Esophagus mucosa (tissue), 1 donor: ENCODE measurements at places on chromosomes 2 and 18.
A peak's percentile ranks its signal among the peaks of the same experiment; 100 is the strongest.

GRCh38 chr18:48026216-48026615 is 95.8 kb upstream of the SMAD2 start:
- ATAC-seq = no peak

DNA sequence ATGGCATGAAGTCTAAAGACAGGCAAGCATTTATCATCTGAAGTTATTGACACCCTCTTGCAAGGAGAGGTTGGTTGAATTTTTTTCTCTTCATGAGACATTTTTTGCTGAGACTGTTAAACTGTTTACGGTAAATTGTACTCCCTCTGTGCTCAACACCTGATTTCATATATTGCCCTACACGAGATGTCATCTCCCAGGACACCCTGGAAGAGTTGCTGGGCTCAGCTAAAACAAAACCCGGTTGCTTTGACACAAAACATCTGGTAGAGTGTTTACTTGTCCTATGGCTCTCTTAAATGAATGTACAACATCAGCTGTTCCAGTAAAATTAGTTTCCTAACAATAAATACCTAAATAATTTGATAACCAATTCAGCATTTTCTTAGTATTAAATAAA is 533.8 kb downstream of the SOCS6 start:
- ATAC-seq = no peak

GRCh38 chr2:197238043-197238365 is 72.6 kb downstream of the ANKRD44 start:
- ATAC-seq = no peak

DNA sequence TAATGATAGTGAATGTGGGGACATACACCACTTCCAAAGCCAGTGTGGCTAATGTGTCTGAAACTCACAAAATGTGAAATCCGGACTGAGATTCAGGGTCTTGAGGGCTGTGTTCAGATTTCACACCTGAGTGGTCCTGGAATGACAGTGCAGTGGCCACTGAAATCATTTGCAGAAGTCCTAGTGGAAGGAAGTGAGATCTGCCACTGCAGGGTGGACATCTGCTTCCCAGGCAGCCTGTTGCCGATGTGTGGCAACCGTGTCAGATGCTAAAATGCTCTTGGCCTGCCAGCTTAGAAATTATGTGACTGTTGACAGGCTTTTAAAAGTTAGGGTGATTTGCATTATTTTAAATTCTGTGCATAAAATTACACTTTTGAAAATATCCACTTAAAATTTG is 77.8 kb upstream of the TMEM200C start:
- ATAC-seq = no peak

DNA sequence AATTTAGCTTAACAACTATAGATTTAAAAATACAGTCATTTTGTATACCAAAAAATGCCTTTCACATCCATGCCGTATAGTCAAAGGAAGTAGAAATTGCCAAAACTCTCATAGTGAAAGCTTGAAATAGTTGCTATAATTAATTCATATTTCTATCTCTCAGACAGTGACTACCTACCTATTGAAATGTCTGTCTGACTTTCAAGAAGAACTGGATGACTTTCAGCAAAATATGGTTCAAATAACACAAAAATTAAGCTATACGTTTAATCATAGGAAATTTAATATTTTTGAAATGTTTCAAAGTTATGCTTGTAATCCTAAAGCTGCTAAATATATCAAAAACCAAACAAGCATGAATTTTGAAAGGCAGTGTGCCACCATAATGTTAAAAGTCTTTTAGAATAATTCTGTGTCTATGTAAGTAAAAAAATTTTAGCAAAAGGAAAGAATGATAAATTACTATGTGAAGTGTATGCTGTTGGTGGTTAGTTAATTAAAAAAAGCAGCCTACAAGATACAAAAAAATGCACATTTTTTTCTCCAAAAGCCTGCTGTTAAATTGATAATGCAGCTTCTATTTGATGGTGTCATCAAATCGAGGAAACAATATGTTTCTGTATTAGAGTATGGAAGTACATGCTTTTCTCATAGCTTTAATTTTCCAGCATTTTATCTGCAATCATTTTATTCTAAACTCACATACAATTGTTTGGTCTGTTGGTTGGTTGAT is 57.7 kb upstream of the ST6GAL2 start:
- ATAC-seq = no peak

DNA sequence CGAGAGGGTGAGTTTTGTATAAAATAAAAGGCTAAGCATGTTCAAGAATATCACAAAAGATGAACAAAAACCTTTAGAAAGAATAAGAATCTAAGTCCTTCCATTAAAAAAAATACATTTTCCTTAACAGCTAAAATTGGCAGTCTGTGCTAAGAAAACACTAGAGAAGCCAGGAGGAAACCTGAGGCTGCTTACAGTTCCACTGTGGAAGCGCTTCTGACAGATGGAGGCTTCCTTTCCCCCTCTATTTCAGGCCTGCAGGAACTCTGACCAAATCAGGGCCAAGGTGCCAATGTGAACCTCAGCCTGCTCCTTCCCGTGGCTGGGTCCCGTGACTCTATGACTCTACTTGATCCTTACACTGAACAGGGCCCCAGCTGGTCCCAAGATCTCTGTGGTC is 108.1 kb upstream of the ARHGAP28 start:
- no peak for ATAC-seq

- no peak for ATAC-seq
Measured at GRCh38 chr2:176156301-176156806, 753 bp upstream of the HOXD3 start.

DNA sequence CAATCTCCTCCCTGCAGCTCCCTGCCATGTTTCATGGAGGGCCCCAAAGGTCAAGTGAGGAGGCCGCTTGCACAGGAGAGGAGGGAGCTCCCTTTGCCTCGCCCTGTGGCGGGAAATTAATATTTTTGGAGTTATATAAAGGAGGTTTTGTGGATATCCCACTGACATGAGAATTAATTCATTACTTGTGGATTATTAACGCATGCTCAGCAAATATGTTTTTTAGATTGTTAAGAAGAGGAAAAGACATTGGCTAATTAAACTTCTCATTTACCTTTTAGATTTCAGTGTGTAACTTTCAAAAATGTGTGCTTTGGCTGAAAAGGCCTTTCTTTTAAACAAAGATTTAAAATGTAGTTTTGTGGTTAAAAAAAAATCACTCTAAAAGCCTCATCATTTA is 474.0 kb downstream of the SOCS6 start:
- ATAC-seq = no peak

DNA sequence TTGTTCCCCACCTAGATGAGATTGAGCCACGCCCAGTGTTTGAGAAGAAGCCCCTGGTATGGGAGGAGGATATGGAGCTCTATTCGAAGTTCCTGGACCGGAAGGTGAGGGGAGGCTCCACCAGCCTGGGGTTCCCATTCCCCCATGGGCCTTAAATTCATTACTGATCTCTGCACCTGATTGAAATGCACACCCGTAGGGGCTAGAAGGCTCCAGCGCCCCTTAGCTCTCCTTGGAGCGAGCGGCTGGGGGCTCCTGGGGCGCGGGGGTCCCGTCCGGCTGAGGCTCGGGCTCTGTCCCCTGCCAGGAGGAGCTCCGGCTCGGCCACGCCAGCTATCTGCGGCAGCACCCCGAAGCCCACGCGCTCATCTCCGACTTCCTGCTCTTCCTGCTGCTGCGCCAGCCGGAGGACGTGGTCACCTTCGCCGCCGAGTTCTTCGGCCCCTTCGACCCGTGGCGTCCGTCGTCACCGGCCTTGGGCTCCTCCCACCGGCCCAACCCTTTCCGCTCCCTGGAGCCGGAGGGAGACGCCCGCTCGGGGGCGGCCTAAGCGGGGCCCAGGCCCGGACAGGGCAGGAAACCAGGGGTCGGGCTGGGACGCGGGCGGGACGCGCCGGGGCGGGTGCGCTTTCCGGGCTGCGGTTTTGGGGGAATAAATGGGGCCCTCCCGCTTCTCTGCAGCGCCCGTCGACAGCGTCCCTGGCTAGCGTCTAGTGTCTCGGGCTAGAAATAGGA is 10.9 kb downstream of the CATIP start:
- peak; percentile 90 for ATAC-seq

- no peak for ATAC-seq
Measured at GRCh38 chr2:17196380-17196779, 321.9 kb downstream of the RAD51AP2 start.

DNA sequence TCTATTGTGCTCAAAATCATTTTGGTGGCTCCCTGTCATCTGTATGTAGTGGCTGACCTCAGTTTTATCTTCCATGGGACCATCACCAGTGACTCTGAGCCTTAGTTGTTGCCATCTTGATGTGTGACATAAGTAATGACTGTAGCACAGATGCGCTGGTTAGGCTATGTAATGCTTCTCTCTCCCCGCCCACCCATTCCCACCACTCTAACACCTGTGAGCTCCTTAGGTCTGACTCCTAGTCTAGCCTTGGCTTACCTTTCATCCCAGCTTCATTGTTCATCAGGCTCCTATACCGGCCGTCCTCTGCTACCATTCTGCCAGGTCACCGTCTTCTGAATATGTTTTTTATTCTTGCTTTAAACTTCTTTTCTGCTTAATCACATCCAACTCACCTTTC is 17.2 kb downstream of the MYO1B start:
- no peak for ATAC-seq

DNA sequence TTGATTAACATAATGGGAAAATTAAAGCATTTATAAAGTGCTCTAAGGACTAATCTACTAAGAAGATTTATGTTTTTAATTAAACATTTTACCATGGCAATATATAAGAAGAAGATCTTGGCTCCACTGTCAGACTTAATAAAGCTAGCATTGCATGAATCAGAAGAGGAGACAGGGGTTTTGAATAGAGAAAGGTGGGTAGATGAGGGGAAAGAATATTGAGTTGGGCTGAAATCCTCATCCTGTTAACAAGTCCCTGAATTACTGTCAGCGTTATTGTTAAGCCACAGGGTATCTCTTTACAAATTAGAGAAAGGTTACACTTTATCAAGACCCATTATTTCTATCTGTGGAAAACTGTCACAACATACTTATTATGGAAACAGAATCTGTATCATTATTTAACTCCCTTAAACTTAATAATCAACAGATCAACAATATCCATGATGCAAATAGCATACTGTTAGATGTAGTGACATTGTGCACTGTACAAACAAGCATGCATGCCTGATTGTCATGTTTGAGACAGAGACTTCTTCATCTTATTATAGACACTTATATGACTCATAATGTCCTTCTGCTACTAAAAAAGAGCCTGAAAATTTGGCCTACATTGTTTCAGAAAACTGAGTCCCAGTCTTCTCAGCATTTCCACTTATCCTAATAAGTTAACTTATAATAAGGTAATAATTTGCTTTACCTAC is 304.1 kb downstream of the NRXN1 start:
- no peak for ATAC-seq

GRCh38 chr2:45074713-45075112 is 65.5 kb upstream of the SIX2 start:
- ATAC-seq = no peak

DNA sequence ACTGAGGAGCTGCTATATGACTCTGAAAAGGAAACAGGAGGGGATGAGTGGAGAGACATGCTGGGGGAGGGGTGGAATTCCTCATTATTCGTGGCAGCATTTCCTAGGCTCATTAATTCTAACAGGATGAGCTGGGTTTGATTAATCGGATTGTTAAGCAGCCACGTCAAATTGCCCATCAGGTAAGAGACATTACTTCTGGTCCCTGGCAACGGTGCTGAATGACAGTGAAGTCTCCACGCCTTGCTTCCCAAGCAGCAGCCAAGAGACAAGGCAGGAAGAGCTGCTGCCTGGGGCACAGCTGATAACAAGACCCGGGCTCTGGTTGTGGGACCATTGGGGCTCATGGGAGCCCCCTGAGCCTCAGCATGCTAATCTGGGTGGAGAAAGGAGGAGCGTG is 86.6 kb downstream of the MARCHF4 start:
- no peak for ATAC-seq

DNA sequence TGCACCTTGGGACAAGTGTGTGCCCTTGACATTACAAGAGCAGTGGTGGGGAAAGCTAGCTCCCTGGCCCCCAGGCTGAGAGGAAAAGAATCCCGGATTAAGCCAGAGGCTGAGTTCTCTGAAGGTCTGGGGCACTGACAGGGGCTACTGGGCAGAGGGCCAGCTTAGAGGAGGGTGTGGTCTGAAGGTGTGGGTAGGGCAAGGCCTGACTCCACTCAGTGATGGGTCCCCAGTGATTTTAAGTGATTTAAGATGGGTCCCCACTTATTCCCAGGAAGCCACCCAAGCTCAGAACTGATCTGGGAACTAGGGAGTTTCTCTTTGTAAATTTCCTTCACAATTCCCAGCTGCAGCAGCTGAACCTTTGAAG is 8.8 kb downstream of the TMEM37 start:
- ATAC-seq = no peak
